ENCODE measurements at places on chromosomes 7 and 10. TPM values are rescaled to one million over a fixed set of nuclear protein-coding genes. Genes with fewer than 3 reads are reported as not detected.

Gene LLCFC1
- not detected for total RNA-seq

Gene STAG3
- total RNA-seq: 2.1 TPM

Gene CARD11
- 31.0 TPM for total RNA-seq

Gene NOS3
- 3.1 TPM for total RNA-seq

Gene ANXA11
- 199 TPM for total RNA-seq

Gene PSD
- 2.0 TPM for total RNA-seq

Gene MSRB2
- total RNA-seq: 24.2 TPM

Measured in kidney epithelial cell (primary cell).